ENCODE measurements at places on chromosomes 11 and 22.

- no peak for DNase-seq
Observed at GRCh38 chr22:39109361-39109760, 12.3 kb downstream of the APOBEC3H start.

DNA sequence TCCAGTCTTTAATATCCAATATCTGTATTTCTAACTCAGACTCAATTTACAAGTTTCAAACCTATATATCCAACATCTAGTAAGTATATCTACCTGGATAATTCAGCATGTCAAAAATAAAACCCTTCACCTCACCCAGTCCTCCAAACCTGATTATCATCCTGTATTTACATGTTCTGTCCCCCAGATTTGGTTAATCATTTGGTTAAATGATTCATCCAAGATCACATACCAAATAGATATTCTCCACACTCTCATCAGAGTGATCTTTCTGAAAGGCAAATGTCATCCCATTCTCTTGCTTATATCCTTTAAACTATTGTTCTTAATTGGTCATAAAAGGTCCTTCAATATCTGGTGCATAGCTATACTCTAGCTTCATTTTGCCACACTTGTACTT lies 199.0 kb downstream of the SOX6 start:
- DNase-seq = no peak

DNA sequence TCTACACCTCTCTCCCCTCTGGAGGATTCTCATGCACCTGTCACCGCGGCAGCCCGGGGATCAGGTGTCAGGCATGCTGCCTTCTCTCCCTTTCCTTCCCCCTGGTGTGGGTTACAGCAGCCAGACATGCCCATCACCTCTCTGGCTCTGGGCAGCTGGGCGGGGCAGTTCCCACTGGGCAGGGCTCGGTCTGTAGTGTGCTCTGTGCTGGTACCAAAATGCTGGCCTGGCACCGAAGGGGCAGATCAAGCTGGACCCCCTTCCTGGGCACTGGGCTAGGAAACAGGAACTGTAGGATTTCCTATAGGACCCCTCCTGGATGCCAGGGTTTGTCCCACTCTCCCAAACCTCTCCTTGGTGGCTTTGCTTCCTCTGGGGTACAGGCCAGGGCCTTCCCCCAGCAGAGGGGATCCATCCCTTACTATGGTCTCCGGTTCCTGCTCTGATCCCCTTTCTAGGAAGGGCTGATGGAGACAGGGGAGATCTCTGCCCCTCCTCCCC lies 821 bp downstream of the GAL3ST1 start:
- no peak for DNase-seq

DNA sequence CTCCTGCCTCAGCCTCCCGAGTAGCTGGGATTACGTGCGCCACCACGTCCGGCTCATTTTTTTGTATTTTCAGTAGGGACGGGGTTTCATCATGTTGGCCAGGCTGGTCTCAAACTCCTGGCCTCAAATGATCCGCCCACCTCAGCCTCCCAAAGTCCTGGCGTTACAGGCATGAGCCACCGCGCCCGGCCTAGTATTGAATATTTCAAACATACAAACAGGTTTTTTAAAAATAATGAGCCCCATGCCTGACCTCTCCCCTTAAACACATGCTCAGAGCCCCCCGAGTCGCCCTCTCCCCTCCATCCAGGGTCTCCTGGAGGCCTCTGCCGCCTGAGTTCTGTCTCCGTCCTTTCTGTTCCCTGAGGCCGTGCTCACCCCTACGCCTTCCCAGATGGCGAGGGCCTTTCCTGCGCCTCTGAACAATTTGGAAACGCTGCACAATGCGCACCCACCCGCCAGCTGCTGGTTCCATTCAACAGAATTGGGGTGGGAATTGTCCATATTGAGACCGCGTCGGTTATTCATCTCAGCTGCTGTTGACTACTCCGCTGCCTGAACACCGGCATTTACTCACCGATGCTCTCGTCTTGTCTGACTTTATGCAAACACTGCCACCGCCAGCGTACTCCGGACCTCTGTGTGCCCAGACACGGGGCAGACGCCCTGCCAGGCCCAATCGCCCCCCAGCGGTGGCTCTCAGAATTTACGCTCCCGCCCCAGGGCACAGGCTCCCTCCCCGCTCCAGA lies 13.6 kb upstream of the RNH1 start:
- no peak for DNase-seq

DNA sequence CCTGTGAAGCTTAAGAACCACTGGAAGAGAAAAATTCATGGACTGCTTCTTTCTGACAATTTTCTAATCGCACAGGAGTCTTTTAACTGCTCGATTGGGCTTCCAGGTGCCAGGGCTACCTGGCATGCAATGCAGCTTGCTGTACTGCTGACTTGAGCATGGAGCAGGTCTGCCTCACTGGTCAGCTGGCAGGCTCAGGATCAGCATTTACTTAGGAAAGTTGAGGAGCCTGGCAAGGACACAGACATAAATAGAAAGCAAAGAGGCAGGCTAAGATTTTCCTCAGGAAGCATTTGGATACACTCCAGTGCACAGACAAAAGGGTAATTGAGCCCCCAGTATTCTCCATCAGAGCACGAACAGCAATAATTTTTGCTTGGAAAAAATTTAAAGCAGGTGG lies 163.5 kb downstream of the CSNK2A3 start:
- DNase-seq = no peak

- DNase-seq = no peak
Observed at GRCh38 chr22:21697880-21698279, 32.1 kb downstream of the PPIL2 start.
